ENCODE measurements at places on chromosomes 5 and 9.

DNA sequence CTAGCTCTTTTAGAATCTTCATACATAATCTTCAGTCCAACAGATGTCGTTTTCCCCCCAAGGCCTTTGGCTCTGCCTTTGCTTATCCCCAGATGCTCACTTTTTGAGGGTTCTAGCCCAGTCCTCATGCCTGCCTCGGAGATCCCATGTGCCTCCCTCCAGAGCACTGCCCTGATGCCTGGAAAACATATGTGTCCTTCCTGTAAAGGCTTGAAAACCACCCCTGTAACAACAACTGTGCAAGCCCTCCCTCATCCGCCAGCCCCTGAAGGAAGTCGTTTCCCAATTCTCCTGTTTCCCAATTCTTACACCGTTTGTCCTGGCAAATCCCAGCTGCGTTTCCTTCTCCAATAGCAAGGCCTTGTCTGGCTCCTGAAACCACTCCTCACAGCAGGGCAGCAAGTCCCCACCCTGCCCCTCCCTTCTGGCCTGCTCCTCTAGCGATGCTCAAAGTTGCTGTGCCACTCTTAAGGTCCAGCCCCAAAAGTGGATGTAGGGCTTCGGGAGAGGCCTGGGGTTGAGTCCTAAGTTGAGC is 52.2 kb downstream of the SLC36A1 start:
- DNase-seq: peak; percentile 35

DNA sequence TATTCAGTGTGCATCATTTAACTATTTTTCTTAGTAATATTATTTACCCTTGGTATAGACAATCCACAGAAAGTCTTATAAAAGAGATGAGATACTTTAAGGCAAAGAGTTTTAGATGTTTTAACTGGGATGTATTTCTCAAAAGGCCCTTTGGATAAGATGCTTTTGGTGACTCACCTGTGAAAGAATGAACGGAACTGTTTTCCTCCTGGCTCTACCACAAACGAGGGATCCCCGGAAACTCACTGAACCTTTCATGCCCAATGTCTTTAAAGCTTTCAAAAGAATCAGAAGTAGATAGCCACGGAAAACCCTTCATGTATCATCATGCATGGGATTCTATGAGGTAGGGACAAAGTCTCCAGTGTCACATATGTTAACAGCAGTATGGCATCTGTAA is 1.6 kb downstream of the ZNF782 start:
- DNase-seq: no peak

- peak; percentile 36 for DNase-seq
These were observed 59.7 kb downstream of the ERBIN start for GRCh38 chr5:65986050-65986451.

DNA sequence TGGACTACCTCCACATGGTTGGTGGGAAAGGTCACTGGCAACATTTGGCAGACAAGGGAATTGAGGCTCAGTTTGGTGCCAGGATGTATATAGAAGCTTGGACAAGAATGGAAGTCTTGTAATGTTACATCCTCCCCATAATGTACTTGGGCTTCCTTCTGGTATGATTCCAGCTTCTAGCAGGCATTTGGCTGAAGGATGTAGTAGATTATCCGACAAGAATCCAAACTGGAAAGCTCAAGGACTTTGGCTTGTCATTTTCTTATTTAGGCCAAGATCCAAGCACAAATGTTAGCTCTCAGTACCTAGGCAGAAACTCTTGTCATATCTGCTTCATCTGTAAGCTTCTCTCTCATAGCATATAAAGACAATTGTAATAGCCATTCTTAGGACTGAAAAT is 209.1 kb downstream of the MAPKAP1 start:
- no peak for DNase-seq

GRCh38 chr9:98899408-98900056 is 44.2 kb upstream of the COL15A1 start:
- peak; percentile 68 for DNase-seq

- no peak for DNase-seq
These were observed 312.0 kb downstream of the TLE1 start for GRCh38 chr9:81377320-81377719.

- no peak for DNase-seq
These were observed 11.3 kb downstream of the CARD19 start for GRCh38 chr9:93107151-93107824.

- DNase-seq: no peak
These were observed 2198.1 kb upstream of the WWC1 start for GRCh38 chr5:166093312-166093711.

DNA sequence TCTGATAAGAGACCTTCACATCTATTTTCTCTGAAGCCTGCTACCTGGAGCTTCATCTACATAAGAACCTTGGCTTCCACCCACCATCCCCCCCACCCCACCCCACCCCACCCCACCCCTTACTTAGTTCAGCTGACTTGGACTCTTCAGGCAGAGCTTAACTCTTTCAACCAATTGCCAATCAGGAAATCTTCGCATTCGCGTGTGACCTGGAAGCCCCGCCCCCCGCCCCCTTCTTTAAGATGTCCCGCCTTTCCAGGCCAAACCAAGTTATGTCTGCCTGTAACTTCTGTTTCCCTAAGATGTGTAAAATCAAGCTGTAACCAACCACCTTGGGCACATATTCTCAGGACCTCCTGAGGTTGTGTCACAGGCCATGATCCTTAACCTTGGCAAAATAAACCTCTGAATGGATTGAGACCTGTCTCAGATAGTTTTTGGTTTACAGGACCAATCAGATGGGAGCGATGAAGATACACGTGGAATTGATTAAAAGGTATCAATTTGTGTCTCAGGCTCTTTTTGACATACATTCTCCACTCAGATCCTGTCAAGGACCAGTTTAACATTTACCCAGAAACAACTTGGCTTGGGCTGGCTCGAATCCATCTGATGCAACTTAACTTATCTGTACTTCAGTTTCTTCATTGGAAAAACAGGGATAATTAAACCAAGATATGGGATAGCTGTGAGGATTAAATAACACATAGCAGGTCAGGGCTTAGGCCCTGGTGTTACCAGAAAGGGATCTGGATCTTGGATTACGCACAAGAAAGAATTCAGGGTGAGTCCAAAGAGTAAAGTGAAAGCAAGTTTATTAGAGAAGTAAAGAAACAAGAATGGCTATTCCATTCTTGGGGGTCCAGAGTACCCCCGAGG is 43.6 kb downstream of the GALNT12 start:
- DNase-seq: no peak

DNA sequence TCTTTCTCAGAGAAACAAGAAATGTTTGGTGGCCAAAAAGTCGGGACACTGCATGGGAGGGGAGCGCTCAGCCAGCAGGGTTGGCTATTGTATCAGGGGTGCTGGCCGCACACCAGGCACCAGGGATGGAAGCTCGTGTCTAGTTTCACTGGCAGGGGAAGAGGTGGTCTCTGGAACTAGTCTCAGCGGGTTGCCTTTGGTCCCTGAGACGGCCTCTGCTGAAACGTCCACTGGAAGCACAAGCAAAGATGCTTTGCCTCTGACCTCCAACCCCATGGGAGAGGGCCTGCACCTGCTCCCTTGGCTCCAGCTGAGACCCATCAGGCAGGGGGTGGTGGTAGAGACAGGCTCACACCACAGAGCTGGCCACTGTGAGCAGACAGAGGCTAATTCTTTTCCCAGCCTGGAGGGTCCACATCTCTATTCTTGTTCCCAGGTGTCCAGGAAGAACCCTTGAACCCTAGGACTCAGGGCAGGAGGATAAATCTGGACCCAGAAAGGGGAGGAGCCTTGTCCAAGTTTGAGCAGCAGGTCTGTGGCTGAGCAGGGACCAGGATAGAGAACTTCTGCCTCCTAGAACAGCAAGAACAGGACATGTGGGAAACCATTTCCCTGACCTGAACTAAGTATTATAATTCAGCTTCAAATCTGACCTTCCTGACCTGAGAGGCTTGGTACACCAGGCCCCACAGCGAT is 102.6 kb downstream of the RGS3 start:
- no peak for DNase-seq

DNA sequence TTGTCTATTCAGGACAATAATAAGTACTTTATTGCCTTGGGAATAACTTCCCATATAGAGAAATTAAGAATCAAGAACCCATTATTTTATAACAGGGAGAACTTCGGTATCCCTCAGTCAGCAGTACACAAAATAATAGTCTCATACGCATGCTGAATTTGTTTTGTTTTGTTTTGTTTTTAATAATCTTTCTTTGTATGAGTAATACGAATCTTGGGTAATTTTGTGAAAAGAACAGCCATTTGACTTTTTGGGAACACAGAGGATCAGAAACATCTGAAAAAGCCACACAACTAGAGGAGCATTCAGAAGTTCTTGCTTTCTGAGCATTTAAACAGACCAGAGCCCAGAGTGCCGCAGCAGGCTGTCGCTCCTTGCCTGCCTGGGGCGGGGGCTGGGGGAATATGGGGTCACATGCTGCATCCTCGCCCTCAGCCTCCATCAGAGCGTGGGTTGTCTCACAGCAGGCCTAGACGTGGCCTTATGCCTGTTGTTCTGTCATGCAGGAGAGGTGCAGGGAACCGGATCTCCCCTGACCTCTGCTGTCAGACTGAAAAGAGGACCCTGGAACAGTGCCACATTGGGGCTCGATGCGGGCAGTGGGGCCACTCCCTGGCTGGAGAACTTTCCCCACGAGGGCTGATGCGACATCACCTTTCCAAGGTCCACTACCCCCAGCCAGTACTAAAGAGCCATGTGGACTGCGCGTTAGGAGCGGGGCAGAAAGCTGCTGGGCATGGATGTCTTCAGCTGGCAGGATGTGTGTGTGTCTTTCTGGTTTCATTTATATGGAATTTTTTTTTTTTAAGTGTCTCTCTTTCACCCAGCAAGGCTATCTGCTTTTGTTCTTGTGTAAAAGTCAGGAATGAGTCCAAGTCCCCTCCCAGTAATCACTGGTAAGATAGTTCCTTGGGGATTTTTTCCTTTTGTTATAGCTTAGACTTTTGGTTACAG is 133.4 kb upstream of the OTULINL start:
- DNase-seq: no peak

DNA sequence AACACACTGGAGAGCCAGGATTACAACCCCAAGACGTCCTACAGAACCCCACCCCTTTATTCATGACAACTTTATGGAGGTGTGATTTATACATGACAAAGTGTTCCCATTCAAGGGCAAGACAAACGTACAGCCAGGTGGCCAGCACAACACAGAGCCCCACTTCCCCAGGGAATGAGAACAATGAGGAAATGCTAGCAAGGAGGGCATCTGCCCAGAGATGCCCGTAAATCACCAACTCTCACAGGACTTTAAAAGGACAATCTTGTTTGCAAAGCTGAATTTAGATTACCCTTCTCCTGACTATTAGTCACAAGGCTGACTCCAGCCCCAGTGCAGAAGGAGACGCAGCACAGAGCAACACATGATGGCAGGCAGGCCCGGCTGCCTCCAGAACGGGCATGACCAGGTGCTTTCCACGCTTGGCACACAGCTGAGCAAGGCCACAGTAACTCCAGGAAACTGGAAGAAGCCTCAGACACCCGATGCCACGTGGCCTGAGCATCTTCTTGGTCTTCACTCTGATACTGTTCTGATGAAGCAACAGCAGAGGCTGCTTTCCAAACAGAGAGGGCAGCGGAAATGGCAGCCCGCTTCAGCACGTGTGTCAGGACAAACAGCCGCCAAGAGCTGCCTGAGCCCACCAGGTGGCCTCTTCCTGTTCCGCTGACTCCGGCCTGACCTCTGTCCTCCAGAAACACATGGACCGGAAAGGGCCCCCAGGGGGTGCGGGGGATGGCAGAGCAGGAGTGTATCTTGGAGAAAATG is 51.4 kb downstream of the ROR2 start:
- peak; percentile 81 for DNase-seq

- DNase-seq: peak; percentile 8
These were observed 313.5 kb downstream of the PRDM9 start for GRCh38 chr5:23820765-23821471.

DNA sequence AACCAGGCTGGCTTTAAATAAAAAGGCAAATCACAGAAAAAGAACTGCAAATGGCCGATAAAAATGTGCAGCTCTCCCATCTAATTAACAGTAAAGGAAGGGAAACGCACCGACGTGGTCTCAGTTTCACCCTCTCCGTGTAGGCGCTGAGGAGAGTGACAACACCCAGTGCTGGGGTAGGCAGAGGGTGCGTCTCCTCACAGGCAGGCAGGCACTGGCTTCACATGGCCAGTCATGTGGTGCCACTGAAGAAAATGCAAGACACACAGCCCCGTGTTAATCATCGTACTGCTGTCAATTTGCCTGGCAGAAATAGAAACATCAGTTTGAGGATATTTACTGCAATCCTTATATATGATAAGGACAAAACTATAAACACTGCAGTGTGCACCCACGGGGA is 178.4 kb downstream of the FANCC start:
- no peak for DNase-seq

DNA sequence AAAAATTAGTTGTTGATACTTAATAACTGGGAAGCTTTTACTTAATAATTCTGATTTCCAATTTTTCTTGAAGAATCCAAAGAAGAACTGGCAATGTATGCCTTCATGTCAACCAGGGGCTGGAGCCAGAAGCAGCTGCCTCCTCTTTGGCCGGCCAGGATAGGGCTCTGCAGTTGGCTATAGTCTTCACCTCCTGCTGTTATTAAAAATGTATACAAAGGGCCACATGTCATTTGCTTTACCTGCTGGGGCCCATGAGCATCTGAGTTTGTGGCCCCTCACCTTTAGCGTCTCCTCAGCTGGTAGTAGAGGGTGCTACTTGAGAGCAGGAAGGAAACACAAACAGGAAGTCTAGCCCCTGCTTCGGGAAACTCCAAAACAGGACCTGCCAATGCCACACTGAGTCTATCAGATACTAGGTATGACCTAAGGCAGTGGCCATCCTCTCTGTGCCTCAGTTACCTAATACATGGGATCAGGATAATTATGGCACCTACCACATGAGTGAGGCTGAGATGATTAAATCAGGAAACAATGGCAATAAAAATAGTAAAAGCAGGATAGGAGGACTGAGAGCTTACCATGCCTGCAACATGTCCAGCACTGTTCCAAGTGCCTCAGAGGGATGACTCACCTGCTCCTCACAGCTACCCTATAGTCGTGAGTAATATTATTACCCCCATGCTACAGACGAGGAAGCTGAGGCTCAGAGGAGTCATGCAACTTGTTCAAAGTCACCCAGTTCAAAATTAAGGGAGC is 21.3 kb downstream of the CCDC69 start:
- DNase-seq: peak; percentile 68

- DNase-seq: peak; percentile 29
These were observed 360.5 kb downstream of the BNC2 start for GRCh38 chr9:16509997-16510396.

DNA sequence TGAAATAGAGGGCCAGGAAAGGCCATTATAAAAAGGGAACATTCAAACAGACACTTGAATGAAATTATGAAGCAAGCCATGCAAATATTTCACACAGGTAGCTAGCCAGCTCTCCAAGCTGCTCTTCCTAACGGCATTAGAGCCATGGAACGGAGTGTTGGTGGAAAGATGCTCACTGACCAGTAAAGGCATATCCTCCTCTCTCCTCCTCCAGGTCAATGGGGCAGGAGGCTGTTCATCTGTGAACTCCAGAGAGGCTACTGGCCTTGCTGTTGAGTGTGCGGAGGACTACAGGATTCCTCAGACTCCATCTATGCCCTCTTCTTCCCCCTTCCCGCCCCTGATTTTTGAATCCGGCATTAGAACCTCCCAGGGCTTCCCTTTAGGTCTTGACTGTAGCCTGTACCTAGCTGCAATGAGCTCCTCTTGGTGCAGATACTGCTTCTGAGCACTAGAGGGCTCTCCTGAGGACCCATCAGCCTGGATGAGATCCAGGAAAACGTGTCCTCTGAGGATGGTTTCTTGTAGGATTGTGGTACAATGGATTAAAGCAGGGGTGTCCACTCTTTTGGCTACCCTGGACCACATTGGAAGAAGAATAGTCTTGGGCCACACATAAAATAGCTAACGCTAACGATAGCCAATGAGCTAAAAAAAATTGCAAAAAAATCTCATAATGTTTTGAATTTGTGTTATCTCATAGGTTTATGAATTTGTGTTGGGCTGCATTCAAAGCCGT is 162.2 kb downstream of the SREK1 start:
- peak; percentile 78 for DNase-seq

Data from suppressor macrophage treated with lipopolysaccharide for 1 hour (primary cell).